ENCODE measurements at places on chromosomes 5 and 9.

DNA sequence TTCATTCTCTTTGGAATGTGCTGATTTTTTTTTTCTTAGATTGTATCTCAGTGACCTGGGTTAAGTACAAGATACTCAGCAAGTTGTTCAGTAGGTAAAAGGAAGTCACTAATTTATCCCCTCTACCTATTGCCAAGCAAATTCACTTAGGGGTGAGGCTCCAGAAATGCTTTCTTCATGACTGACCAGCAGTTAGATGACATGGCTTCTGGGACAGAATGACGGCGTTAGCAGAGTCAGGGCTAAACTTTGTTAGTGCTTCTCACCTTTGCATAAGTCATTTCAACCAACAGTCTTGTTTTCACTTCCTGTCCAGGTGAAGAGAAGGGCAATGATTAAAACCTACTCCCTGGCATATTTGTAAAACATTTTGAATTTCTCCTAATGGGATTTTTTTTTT lies 20.2 kb upstream of the MTAP start:
- no peak for DNase-seq

GRCh38 chr5:95861221-95861863 lies 38.8 kb upstream of the GLRX start:
- peak; percentile 65 for DNase-seq

- no peak for DNase-seq
These were observed 56.0 kb upstream of the AGXT2 start for GRCh38 chr5:35103637-35104299.

GRCh38 chr5:65037831-65038815 lies 269.4 kb downstream of the CWC27 start:
- DNase-seq: no peak

- no peak for DNase-seq
These were observed 203.5 kb upstream of the HAPLN1 start for GRCh38 chr5:83924171-83924570.

- DNase-seq: no peak
These were observed 462.6 kb downstream of the CETN3 start for GRCh38 chr5:89946916-89947315.

DNA sequence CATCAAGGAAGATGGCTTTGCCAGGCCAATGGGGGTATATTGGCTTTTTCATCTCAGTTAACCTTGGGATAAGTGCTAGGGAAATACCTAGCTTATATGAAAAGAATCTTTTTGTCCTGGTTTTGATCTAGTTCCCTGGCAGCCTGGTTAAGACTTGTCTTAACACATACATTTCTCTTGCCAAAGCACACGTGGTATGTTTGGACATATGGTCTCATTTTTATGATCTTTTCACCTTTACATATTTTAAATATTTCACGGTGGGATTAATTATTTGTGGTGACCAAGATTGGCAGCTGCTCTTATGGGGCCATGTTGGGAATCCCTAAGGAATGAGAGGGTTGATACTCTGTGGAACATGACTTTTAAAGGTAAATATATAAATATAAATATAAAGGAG lies 312.5 kb downstream of the NPR3 start:
- DNase-seq: no peak

DNA sequence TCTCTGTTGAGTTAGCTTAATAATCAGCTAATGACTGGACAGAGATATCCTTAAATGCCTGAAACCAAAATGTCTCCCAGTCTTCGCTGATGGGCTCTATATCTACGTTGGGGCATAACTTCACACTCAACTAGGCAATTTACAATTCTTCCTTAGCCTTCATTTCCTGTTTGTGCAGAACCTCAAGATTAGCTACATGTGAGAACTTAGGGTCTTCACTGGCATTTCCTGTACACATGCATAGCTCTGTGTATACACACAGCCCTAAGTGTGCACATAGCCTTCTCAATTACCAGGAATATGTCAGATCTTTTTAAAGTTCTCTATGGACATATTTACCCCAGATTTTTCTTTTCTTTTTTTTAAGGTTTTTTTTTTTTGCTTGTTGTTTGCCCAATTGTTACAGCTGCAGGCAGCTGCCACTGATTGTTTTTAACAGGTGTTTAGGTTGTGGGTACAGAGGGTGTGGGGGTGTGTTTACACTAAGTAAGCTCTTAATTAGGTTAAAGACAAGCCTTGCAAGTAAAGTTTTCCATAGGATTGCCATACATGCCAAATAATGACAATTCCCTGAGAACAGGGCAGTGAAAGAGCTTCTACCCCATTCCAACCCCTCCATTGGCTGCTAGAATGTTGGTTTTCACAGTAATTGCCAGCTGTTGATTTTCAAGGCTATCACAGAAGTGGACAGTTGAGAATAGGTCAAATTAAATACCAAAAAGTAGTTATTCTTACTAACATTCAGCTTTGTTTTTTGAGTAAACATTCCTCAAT lies 441.0 kb downstream of the TLE4 start:
- no peak for DNase-seq

DNA sequence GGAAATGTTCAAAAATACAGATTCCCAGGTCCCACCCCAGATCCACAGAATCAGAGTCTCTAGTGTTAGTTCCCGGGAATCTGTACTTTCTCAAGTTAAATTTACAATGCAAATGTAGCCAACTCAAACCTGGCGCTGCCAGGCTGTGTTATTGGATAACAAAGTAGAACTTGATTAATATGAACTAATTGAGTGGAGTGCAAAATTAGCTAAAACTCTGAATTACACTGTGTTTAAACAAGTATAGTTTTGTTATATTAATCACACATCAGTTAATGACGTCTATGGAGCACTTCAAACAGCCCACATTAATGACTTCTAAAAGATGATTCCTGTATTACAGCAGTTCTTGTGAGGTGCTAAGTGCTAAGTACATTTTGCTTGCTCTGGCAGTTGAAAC lies 32.4 kb upstream of the CYFIP2 start:
- no peak for DNase-seq

- no peak for DNase-seq
These were observed 576.5 kb downstream of the CSNK1G3 start for GRCh38 chr5:124088289-124089032.

GRCh38 chr5:78647351-78647818 lies 1.2 kb downstream of the LHFPL2 start:
- DNase-seq: peak; percentile 28
